CD14-positive monocyte (primary cell): ENCODE measurements at places on chromosomes 16 and 17. TPM values are rescaled to one million over a fixed set of nuclear protein-coding genes. Genes with fewer than 3 reads are reported as not detected.

- no peaks in the 10 kb centered on the region for H3K4me1 ChIP-seq
- H3K36me3 ChIP-seq: no peaks in the 10 kb centered on the region
- no peaks in the 10 kb centered on the region for H3K27me3 ChIP-seq
- no peak overlapping the region for H3K27ac ChIP-seq
- H3K4me3 ChIP-seq: no peak overlapping the region
- no peak for DNase-seq
These were observed 581.6 kb upstream of the PSMD7 start for GRCh38 chr16:73714976-73715375.

DNA sequence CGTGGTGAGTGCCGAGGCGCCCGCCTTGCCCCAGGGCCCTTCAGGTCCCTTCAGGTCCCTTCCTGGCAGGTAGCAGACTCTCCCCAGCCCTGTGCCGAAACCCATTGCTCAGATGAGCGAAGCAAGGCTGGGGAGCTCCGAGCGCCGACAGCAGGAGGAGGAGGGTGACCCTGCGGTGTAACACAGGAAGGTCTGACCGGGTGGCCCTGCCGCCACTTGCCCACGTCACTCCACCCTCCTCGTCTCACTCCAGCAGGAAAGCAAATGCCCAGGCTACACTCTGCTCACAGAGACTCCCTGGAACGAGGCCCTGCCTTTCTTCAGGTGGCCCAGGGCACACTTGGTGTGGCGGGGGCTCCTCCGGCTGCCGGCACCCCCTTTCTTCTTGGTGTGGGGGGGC is 57.2 kb downstream of the ACTG1 start:
- no peak overlapping the region for H3K27ac ChIP-seq
- DNase-seq: no peak
- H3K4me1 ChIP-seq: peaks cover 37% of the 10 kb centered on the region
- no peaks in the 10 kb centered on the region for H3K36me3 ChIP-seq
- H3K4me3 ChIP-seq: no peak overlapping the region

- no peaks in the 10 kb centered on the region for H3K36me3 ChIP-seq
- no peak for DNase-seq
- H3K4me3 ChIP-seq: no peak overlapping the region
These were observed 284.1 kb downstream of the C16orf95 start for GRCh38 chr16:87033021-87033471.

GRCh38 chr17:47731396-47731795 is 1.6 kb upstream of the TBX21 start:
- no peaks in the 10 kb centered on the region for H3K36me3 ChIP-seq
- no peak overlapping the region for H3K4me3 ChIP-seq
- no peak for DNase-seq
- peaks cover 13% of the 10 kb centered on the region for H3K4me1 ChIP-seq
- H3K27me3 ChIP-seq: peaks cover 18% of the 10 kb centered on the region
- H3K27ac ChIP-seq: no peak overlapping the region

GRCh38 chr17:67636834-67637520 is 80.8 kb upstream of the NOL11 start:
- H3K4me1 ChIP-seq: no peaks in the 10 kb centered on the region
- no peak overlapping the region for H3K27ac ChIP-seq

DNA sequence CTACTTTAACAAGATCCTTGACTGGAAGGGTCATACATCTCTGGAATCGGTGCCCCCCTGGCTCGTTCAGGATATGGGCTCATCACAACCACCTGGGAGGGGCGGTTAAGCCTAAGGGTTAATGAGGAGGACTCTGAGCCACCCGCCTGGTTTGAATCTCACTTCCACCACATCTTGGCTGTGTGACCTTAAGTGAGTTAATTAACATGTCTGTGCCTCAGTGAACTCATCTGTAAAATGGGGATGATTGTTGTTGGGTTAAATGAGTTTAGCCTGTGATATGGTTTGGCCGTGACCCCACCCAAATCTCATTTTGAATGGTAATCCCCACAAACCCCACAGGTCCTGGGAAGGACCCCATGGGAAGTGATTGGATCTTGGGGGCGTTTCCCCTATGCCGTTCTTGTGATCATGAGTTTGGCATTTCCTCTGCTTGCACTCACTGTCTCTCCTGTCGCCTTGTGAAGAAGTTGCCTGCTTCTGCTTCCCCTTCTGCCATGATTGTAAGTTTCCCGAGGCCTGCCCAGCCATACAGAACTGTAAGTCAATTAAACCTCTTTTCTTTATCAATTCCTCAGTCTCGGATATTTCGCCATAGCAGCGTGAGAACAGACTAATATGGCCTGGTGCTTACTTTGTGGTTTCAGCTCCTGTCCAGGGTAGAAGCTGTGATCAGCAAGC is 214.0 kb upstream of the CIBAR2 start:
- no peak for DNase-seq
- H3K4me1 ChIP-seq: peaks cover 7% of the 10 kb centered on the region
- no peaks in the 10 kb centered on the region for H3K36me3 ChIP-seq
- H3K27ac ChIP-seq: no peak overlapping the region
- H3K27me3 ChIP-seq: peaks cover 18% of the 10 kb centered on the region
- no peak overlapping the region for H3K4me3 ChIP-seq

DNA sequence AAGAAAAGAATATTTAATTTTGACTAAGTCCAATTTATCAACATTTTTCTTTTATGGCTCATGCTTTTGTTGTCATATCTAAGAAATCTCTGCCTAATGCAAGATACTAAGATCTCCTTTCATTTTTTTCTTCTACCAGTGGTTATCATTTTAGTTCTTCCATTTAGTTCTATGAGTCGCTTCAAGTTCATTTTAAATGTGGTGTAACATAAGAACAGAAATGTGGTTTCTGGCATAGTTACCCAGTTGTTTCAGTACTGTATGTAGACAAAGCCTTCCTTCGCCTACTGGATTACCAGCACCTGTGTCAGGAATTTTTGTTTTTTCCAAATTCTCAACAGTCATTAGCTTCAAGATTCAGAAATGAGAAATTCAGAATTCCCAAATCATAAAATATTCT is 175.7 kb downstream of the PARN start:
- no peaks in the 10 kb centered on the region for H3K4me1 ChIP-seq
- no peak overlapping the region for H3K27ac ChIP-seq
- H3K4me3 ChIP-seq: no peak overlapping the region
- H3K36me3 ChIP-seq: peaks cover 20% of the 10 kb centered on the region
- H3K27me3 ChIP-seq: no peaks in the 10 kb centered on the region
- no peak for DNase-seq

- no peak overlapping the region for H3K4me3 ChIP-seq
- H3K27me3 ChIP-seq: peaks cover 14% of the 10 kb centered on the region
- no peak overlapping the region for H3K27ac ChIP-seq
- DNase-seq: no peak
- H3K36me3 ChIP-seq: no peaks in the 10 kb centered on the region
- H3K4me1 ChIP-seq: peaks cover 16% of the 10 kb centered on the region
These were observed 25.3 kb upstream of the UBE2I start for GRCh38 chr16:1283996-1284616.

DNA sequence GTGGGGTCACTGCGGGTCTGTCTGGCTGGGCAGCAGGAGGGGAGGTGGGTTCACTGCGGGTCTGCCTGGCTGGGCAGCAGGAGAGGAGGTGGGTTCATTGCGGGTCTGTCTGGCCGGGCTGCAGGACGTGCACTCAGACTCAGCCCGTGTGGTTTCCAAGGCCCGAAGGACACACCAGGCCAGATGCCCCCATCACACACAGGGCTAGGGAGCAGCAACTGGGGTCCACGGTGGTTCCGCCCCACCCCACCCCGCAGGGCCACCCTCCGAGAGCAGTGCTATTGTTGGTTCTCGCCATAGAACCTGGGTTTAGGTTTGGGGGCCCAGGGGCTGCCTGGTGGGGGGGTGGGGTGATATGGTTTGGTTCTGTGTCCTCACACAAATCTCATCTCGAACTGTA is 5.8 kb upstream of the CIAO3 start:
- no peak for DNase-seq
- H3K27me3 ChIP-seq: no peaks in the 10 kb centered on the region
- no peak overlapping the region for H3K4me3 ChIP-seq
- H3K4me1 ChIP-seq: no peaks in the 10 kb centered on the region
- H3K36me3 ChIP-seq: no peaks in the 10 kb centered on the region

GRCh38 chr17:63113167-63113566 is 147.1 kb downstream of the TANC2 start:
- no peak overlapping the region for H3K4me3 ChIP-seq
- H3K27me3 ChIP-seq: no peaks in the 10 kb centered on the region
- H3K27ac ChIP-seq: no peak overlapping the region
- H3K4me1 ChIP-seq: no peaks in the 10 kb centered on the region
- DNase-seq: peak; percentile 8
- no peaks in the 10 kb centered on the region for H3K36me3 ChIP-seq

DNA sequence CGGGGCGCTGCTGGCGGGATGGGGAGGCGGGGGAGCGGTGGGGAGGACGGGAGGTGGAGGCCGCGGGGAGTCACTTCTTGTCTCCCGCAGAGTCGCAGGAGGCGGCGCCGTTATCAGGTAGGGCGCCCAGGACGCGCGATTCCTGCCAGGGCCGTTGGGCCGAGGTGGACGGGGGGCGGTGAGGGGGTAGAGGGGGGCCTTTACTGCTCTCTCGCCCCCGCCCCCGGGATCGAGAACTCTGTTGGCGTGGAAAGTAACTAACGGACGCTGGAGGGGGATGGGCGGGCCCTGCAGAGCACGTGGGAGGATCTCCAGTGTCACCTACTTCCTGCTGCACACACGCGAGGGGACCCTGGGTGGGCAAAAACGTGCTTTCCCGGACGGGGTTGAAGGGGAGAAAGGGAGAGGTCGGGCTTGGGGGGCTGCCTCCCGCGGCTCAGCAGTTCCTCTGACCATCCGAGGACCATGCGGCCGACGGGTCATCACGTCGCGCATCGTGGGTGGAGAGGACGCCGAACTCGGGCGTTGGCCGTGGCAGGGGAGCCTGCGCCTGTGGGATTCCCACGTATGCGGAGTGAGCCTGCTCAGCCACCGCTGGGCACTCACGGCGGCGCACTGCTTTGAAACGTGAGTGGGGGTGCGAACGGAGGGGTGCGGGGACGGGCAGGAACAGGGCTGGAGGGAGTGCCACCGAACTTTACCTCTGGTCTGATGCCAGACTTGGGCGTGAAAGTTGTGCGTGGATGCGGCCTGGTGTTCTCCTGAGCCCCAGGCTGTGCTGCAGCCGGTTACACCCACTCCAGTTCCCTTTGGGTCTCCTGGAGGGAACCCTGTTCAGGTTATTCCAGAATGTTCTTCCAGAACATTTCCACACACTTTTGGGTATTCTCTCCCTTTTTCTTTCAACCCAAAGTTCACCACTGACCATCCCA is 569 bp downstream of the PRSS21 start:
- no peak overlapping the region for H3K4me3 ChIP-seq
- DNase-seq: no peak
- H3K27ac ChIP-seq: no peak overlapping the region
- H3K27me3 ChIP-seq: no peaks in the 10 kb centered on the region
- H3K4me1 ChIP-seq: peaks cover 5% of the 10 kb centered on the region
- no peaks in the 10 kb centered on the region for H3K36me3 ChIP-seq

DNA sequence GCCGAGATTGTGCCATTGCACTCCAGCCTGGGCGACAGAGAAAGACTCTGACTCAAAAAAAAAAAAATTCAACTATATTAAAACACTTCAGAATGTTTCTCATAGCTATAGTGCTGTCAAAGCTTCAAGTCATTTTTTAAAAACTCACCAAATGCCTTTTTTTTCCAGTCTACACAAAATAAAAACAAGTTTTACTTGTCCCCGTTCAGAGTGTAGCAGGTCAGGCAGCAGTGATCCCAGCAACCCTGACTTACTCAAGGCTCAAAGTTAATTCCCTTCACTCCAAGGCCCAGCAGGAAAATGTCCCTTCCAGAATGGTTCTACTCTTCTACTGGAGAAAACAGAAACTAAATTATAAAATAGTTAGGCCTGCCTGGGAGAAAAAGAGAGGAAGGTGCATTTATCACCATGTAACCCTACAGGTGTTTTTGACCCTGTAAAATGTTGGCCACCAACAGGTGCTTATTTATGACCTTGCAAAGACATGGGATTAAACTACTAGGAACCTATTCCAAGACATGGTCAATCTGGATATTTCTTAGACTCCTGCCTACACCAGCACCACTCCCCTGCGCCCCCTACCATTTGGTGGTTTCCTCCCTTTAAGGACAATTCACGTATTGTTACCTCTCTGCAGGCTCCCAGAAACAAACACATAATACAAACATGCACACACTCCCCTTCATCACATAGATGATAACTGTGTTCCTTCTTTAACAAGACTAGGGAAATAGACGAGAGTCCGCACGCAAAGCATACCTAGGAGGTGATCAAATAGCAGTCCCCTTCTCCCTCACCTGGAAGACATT is 5.4 kb downstream of the AMFR start:
- H3K4me3 ChIP-seq: no peak overlapping the region
- H3K27ac ChIP-seq: no peak overlapping the region
- no peaks in the 10 kb centered on the region for H3K27me3 ChIP-seq
- no peak for DNase-seq
- H3K4me1 ChIP-seq: peaks cover 47% of the 10 kb centered on the region

- peaks cover 28% of the 10 kb centered on the region for H3K4me1 ChIP-seq
- H3K36me3 ChIP-seq: peaks cover 81% of the 10 kb centered on the region
- no peak overlapping the region for H3K4me3 ChIP-seq
- H3K27me3 ChIP-seq: no peaks in the 10 kb centered on the region
- no peak for DNase-seq
- no peak overlapping the region for H3K27ac ChIP-seq
These were observed 9.2 kb downstream of the PER1 start for GRCh38 chr17:8142887-8143580.

- H3K4me3 ChIP-seq: peak within 1 kb of the TSS; percentile 61
- peak; percentile 16 for DNase-seq
- H3K27ac ChIP-seq: no peak within 1 kb of the TSS
- H3K36me3 ChIP-seq: no peaks in the 10 kb centered on the region
- no peaks in the 10 kb centered on the region for H3K27me3 ChIP-seq
These were observed at the start of gene ZNF205 for GRCh38 chr16:3112058-3112880. TSS of gene ZNF205 (plus strand) at chr16:3112586. CDS start at chr16:3113431, 845 bp downstream.

DNA sequence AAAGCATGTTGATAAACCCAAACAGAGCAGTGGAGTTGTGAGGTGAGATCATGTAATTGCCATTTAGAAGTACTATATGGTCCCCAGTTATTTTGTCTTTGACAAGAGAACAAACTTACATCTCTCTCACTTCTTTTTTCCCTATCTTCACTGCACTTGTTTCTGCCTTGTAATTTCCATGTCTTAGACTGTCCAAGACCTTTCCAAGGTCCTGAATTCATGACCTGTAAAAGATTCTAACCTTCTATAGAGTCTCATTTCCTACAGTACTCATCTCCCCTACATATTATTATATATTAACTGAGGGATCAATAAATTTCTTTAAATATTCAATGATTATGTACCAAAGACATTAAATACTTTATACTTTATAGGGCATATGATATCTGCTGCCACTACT is 295.3 kb upstream of the KIF2B start:
- no peak overlapping the region for H3K4me3 ChIP-seq
- DNase-seq: no peak
- no peaks in the 10 kb centered on the region for H3K4me1 ChIP-seq
- no peaks in the 10 kb centered on the region for H3K36me3 ChIP-seq

SLC5A11 gene
- not detected for polyA plus RNA-seq

VAT1L gene
- polyA plus RNA-seq: not detected in 2 replicates

MRPS23 gene
- polyA plus RNA-seq: 14.5 and 15.2 TPM in 2 replicates

GSG1L2 gene
- polyA plus RNA-seq: not detected in 2 replicates

ASIC2 gene
- polyA plus RNA-seq: not detected in 2 replicates

OR1D2 gene
- polyA plus RNA-seq: not detected in 2 replicates

MMP25 gene
- 24.8 and 26.6 TPM in 2 replicates for polyA plus RNA-seq

FOXJ1 gene
- polyA plus RNA-seq: not detected in 2 replicates

GHDC gene
- polyA plus RNA-seq: 20.0 TPM

MYCBPAP gene
- 0.18 TPM in 1 of 2 replicates, not detected in the other for polyA plus RNA-seq
